Prostate gland (tissue), 2 donors: ENCODE measurements at places on chromosomes 11 and 22. TPM values are rescaled to one million over a fixed set of nuclear protein-coding genes. Genes with fewer than 3 reads are reported as not detected.

DNA sequence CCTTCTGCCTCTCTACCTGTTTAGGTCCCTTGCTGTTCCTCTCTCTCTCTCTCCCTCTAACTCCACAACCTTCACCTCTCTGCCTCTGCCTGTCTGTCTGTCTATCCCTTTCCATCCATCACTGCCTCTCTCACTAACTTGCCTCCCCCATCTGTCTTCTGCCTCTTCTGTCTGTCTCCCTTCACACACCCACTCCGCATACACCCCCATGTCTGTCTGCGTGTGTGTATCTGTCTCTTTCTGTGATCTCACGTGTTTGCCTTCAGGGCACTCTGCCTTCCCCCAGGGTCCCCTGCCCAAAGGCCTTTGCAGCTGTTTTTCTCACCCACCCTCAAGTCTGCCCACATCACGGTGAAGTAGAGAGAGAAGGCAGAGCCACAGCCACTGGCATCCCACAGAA is 7.9 kb downstream of the RTN4RL2 start:
- H3K27me3 ChIP-seq, result no peaks in the 10 kb centered on the region
- H3K27ac ChIP-seq, result no peak overlapping the region
- DNase-seq, result no peak
- H3K4me1 ChIP-seq, result no peaks in the 10 kb centered on the region
- H3K4me3 ChIP-seq, result no peak overlapping the region
- H3K36me3 ChIP-seq, result no peaks in the 10 kb centered on the region

GRCh38 chr11:114133548-114134329 is 74.2 kb downstream of the ZBTB16 start:
- H3K4me3 ChIP-seq, result no peak overlapping the region
- H3K27me3 ChIP-seq, result no peaks in the 10 kb centered on the region
- H3K27ac ChIP-seq, result peak overlapping the region; percentile 59
- peak; percentile 39 for DNase-seq

Gene FIBIN
- total RNA-seq, result 13.4 TPM

Gene RAPSN
- not detected for total RNA-seq

DNA sequence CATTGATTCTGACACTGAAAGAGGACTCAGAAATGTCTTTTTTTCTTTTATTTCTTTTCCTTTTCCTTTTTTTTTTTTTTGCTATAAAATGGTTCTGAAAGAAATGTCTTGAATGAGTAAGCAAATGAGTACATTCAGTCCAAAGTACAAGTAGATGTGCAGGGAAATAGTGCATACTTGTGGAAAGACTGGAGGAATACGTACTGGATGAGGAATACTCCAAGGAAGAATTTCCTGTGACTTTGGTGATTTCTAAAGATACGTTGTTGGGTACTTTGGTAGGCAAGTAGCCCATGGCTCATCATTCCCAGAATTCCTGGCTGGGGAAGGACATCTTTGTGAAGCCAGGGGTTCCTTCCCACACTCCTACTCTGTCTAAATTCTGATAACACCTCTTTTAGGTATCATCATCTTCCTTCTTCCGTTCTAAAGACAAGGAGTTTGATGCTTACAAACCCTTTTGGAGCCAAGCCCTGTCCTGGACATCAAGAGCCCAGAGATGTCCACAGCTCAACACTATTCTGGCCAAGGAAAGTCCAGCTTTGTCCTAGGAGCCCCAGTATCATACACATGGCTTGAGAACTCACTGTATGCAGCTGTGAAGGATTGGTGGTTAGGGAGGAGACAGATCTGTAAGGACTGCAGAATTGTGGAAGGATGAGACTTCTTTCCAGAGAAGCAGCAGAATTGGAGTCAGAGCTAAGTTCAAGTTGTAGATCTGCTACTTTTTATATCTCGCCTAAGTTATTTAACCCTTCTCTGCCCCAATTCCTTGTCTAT is 4.8 kb upstream of the NUP98 start:
- no peak overlapping the region for H3K4me3 ChIP-seq
- H3K36me3 ChIP-seq, result no peaks in the 10 kb centered on the region
- no peak for DNase-seq
- no peak overlapping the region for H3K27ac ChIP-seq
- no peaks in the 10 kb centered on the region for H3K4me1 ChIP-seq

- no peaks in the 10 kb centered on the region for H3K36me3 ChIP-seq
- H3K27me3 ChIP-seq, result peaks cover 19% of the 10 kb centered on the region
- peak overlapping the region; percentile 16 for H3K4me3 ChIP-seq
- no peak for DNase-seq
- no peak overlapping the region for H3K27ac ChIP-seq
These were observed 600 bp upstream of the ESAM start for GRCh38 chr11:124762624-124763155.

DNA sequence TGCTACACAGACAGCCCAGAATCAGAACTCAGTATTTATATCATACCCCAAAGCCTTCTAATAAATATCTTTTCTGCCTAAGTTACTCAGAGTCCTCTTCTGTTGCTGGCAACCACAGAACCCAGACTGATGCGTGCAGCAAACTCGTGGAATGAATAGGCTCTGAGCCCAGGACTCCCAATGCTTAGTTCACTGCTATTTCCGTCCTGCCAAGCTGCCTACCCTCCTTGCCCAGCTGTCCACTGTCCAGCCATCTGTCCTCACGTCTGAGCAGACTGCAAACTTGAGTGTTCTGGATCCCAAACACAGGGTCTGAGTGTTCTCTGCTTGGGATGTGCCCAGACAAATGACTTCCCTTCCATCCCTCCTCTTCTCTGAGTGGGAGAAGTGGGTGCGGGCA is 19.4 kb downstream of the PTPN5 start:
- H3K4me3 ChIP-seq, result no peak overlapping the region
- no peaks in the 10 kb centered on the region for H3K4me1 ChIP-seq
- no peak for DNase-seq
- no peaks in the 10 kb centered on the region for H3K36me3 ChIP-seq

Gene CD6
- total RNA-seq, result 1.2 TPM

Gene SHANK2
- 43.5 TPM for total RNA-seq

DNA sequence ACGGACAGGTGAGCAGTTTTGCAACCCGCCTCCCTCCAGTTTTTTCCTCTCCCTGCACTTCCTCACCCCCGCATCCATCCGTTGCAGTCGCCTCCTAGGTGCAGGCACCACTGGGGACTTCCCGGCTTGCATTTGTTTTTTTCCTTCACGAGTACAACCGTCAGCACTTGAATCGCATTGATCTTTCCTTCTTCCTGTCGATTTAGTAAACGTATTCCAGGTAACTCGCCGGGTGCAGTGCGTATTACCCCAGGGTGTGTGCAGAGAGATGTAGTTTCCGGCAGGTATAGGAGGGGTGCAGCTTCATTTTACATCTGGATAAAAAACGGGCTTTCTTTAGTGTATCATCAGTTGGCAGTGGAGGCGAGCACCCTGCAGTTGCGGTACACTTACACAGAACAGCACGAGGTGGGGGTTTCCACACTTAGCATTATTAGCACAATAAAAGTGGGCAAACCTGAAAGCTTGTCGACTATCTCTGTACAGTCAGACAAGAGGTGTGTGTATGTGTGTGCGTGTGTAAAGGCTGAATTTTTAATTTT is at the start of gene SORL1-AS1:
SORL1-AS1 (minus strand) TSS at position 359 of the 542 bp plus-strand sequence.
- no peaks in the 10 kb centered on the region for H3K27me3 ChIP-seq
- peak within 1 kb of the TSS; percentile 84 for H3K4me3 ChIP-seq
- no peaks in the 10 kb centered on the region for H3K4me1 ChIP-seq
- peak within 1 kb of the TSS; percentile 76 for H3K27ac ChIP-seq

GRCh38 chr11:44883277-44883676 is 67.4 kb downstream of the TP53I11 start:
- no peak overlapping the region for H3K4me3 ChIP-seq
- DNase-seq, result no peak
- H3K36me3 ChIP-seq, result no peaks in the 10 kb centered on the region
- no peaks in the 10 kb centered on the region for H3K4me1 ChIP-seq
- no peaks in the 10 kb centered on the region for H3K27me3 ChIP-seq

DNA sequence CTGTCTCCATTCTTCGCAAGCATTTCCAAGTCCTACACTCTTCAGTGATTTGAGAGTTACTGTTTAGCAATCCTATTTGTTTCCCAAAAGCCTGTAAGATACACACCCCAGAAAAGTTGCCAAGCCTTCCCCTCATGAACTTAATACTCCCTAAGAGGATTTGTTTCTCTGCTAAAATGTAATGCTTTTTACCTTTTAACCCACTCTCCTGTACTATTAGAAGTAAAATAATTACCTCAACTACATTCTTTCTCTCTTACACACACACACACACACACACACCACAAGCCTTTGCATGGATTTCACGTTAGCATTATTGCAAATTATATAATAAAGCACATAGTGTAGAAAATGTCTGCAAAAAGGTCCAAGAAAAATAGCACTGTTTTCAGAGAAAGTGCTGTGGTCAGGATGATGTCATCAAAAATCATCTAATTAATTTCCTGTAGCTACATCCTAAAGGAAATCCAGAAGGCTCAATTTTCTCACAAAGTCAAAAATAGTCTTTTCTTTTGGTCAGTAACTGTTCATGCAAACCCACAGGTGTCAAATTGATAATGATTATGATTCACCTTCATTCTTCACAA is 364.1 kb upstream of the PITPNB start:
- no peak overlapping the region for H3K4me3 ChIP-seq
- H3K27ac ChIP-seq, result no peak overlapping the region
- H3K4me1 ChIP-seq, result no peaks in the 10 kb centered on the region

GRCh38 chr11:32671051-32671450 is 87.4 kb downstream of the EIF3M start:
- DNase-seq, result no peak
- H3K4me1 ChIP-seq, result no peaks in the 10 kb centered on the region
- no peaks in the 10 kb centered on the region for H3K27me3 ChIP-seq

GRCh38 chr11:118312328-118312727 is 7.8 kb downstream of the CD3E start:
- H3K4me1 ChIP-seq, result peaks cover 2% of the 10 kb centered on the region
- no peak overlapping the region for H3K4me3 ChIP-seq
- H3K27ac ChIP-seq, result no peak overlapping the region
- no peaks in the 10 kb centered on the region for H3K36me3 ChIP-seq
- DNase-seq, result no peak

GRCh38 chr11:92272651-92273050 is 48.0 kb downstream of the FAT3 start:
- H3K27me3 ChIP-seq, result no peaks in the 10 kb centered on the region
- H3K36me3 ChIP-seq, result no peaks in the 10 kb centered on the region
- no peaks in the 10 kb centered on the region for H3K4me1 ChIP-seq
- H3K4me3 ChIP-seq, result no peak overlapping the region
- DNase-seq, result no peak

Gene OR51B2
- total RNA-seq, result not detected

DNA sequence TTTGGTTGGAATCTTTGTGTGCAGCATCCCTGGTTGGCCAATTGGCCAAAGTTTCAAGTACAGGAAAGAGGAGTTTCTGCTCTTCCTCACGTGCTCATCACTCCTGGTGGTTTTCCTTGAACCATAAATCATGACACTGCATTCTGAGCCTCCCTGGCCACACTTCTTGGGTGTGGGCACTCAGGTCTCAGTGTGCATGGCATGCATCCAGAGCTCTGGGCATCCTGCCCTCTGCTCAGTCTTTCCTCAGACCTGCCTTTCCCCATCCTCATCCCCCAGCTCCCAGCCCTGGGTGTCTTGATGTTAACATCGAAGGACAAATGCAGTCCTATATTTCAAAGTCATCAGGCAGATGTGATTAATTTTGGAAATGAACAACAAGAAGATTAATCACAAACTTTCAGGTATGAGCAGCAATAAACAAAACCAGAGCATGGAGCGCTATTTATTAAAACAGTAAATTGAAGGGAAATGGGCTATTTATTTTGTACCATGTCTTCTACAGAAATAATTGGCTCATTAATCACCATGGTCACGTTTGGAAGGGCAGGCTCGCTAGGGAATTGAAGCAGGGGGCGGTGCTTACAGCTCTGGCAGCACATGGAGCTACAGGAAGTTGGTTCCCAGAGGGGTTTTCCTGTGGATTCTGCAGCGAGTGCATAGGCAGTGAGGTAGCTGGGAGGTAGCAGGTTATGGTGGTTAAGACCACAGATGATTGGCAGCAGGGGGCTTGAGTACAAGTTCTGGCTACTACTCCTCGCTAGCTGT is 89.6 kb downstream of the CSNK2A3 start:
- H3K27ac ChIP-seq, result no peak overlapping the region
- H3K4me1 ChIP-seq, result no peaks in the 10 kb centered on the region
- no peak overlapping the region for H3K4me3 ChIP-seq
- H3K36me3 ChIP-seq, result no peaks in the 10 kb centered on the region

- no peak for DNase-seq
- peaks cover 11% of the 10 kb centered on the region for H3K4me1 ChIP-seq
- no peak overlapping the region for H3K27ac ChIP-seq
- H3K27me3 ChIP-seq, result no peaks in the 10 kb centered on the region
- H3K4me3 ChIP-seq, result no peak overlapping the region
- H3K36me3 ChIP-seq, result no peaks in the 10 kb centered on the region
These were observed 42.6 kb downstream of the BRD1 start for GRCh38 chr22:49785046-49785521.

GRCh38 chr11:35412285-35412684 is 7.1 kb downstream of the SLC1A2 start:
- H3K4me1 ChIP-seq, result no peaks in the 10 kb centered on the region
- no peaks in the 10 kb centered on the region for H3K36me3 ChIP-seq
- H3K4me3 ChIP-seq, result no peak overlapping the region
- no peak for DNase-seq
- H3K27me3 ChIP-seq, result no peaks in the 10 kb centered on the region
- no peak overlapping the region for H3K27ac ChIP-seq

Gene NAGA
- 47.1 TPM for total RNA-seq

Gene CD3E
- total RNA-seq, result 4.6 TPM

DNA sequence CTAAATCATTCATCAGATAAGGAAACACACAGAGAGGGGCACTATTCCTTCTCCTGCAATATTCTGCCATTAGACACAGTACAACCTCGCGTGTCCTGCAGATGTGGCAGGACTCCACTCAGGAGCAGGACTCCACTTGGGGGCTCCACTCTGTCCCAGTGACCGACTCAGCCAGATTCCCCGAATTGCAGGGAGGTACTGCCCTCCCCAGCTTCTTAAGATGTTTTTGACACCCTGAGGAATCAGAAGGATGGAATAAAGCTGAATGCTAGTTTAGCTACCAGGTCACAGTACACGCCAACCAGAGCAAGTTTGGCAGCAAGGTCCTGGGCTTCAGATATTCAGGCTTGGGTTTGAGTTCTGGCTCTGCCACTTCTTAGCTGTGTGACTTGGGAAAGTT is 99.3 kb upstream of the USP47 start:
- H3K4me3 ChIP-seq, result no peak overlapping the region
- H3K4me1 ChIP-seq, result no peaks in the 10 kb centered on the region
- no peak for DNase-seq
- no peaks in the 10 kb centered on the region for H3K27me3 ChIP-seq
- H3K36me3 ChIP-seq, result no peaks in the 10 kb centered on the region

Gene UPK3A
- total RNA-seq, result 12.6 TPM

GRCh38 chr11:126083829-126084607 is 21.4 kb upstream of the CDON start:
- no peaks in the 10 kb centered on the region for H3K27me3 ChIP-seq
- no peaks in the 10 kb centered on the region for H3K36me3 ChIP-seq
- H3K4me1 ChIP-seq, result peaks cover 5% of the 10 kb centered on the region
- no peak for DNase-seq
- no peak overlapping the region for H3K27ac ChIP-seq
- H3K4me3 ChIP-seq, result no peak overlapping the region

- H3K27me3 ChIP-seq, result no peaks in the 10 kb centered on the region
- H3K4me3 ChIP-seq, result no peak overlapping the region
These were observed 28.2 kb downstream of the ZBED4 start for GRCh38 chr22:49881856-49882255.

- H3K4me1 ChIP-seq, result peaks cover 20% of the 10 kb centered on the region
- DNase-seq, result peak; percentile 36
- H3K27ac ChIP-seq, result peak overlapping the region; percentile 53
- H3K36me3 ChIP-seq, result no peaks in the 10 kb centered on the region
These were observed 33.6 kb downstream of the TMEM184B start for GRCh38 chr22:38239101-38239761.

- no peaks in the 10 kb centered on the region for H3K4me1 ChIP-seq
- H3K27ac ChIP-seq, result no peak overlapping the region
- no peaks in the 10 kb centered on the region for H3K36me3 ChIP-seq
- H3K27me3 ChIP-seq, result no peaks in the 10 kb centered on the region
These were observed 72.8 kb downstream of the CHST1 start for GRCh38 chr11:45592636-45593035.
